Occipital lobe (tissue), 3 donors: ENCODE measurements at places on chromosomes 4 and X. TPM values are rescaled to one million over a fixed set of nuclear protein-coding genes. Genes with fewer than 3 reads are reported as not detected.

DNA sequence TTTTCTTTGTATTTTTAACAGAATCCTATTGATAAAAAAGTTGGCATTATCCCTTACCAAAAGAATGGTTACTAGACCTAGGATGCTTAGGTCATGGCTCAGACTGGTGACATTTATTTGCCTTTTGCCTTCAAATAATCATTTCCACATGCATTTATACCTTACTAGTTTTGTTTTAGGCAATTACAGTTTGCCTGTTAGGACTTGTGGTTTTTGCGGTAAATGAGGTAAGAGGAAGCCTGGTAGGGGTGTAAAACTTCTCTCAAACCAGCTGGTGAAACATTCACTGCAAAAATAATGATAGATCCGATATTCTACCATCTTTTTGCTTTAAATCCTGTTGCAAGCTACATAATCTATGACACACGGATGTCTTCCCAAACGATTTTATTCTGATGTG lies 12.1 kb downstream of the LAMP2 start:
- no peak for DNase-seq

Gene RTL9
- 0.16 TPM for total RNA-seq

DNA sequence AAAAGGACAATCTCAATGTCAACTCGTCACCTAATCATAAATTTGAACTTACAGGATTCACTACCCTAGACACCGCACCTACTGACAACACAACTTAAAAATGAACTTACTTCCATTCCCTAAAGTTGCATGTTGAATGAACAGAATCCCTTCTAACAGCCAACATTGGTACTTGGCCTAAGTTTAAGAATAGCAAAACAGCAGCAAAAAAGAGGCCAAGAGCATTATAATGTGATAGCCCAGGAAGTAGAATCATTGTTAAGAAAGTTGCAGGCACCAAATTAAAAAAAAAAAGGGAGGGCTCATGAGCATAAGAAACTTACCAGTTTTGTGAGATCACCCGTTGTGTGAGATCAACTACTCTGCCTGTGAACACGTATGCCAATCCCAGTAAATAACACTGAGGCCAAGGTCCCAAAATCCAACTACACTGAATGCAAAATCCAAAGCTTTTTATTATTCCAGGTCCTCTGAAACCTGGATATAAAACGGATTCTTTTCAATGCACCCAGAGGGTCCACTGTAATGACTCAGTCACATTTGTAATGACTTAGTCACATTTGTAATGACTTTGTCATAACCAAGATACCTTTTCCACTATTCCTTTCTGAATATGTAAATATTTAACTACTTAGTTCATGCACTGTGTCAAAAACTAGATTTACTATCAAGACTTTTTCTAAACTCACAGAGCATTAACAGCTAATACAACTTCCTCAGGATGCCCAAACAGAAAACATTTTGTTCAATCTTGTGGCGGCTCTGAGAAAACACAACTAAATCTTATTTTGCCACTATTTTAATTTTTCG lies 6.8 kb downstream of the HNRNPDL start:
- no peak for DNase-seq

Gene SMPX
- total RNA-seq: 0.31 TPM
